ENCODE measurements at places on chromosomes 7 and 10.

GRCh38 chr10:113550365-113550764 lies 2.5 kb upstream of the HABP2 start:
- no peak for DNase-seq

DNA sequence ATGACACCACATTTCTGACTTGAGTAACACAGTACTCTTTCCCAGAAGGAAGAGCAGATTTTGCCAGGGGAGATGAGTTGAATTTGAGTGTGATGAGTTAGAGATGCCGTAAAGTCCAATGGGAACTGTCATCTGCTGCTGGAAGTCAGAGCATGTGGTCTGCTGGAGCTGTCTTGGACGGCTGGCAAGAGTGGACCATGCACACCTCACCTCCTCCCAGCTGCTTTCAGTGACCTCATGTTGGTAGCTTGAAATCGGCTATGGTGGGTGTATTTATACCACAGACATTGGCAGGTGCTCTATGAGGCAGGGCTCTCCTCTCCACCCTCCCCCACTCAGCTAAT lies 82.3 kb downstream of the COL13A1 start:
- no peak for DNase-seq

DNA sequence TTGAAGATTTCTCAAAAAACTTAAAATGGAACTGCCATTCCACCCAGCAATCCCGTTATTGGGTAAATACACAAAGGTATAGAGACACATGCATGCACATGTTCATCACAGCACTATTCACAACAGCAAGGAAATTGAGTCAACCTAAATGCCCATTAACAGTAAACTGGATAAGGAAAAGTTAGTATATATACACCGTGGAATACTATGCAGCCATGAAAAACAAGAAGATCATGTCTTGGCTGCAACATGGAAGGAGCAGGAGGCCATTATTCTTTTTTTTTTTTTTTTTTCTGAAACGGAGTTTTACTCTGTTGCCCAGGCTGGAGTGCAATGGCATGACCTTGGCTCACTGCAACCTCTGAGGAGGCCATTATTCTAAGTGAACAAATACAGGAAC lies 749.0 kb downstream of the MAGI2 start:
- DNase-seq, result no peak

- DNase-seq, result peak; percentile 30
Measured at GRCh38 chr7:148883266-148884048, 634 bp downstream of the EZH2 start.

DNA sequence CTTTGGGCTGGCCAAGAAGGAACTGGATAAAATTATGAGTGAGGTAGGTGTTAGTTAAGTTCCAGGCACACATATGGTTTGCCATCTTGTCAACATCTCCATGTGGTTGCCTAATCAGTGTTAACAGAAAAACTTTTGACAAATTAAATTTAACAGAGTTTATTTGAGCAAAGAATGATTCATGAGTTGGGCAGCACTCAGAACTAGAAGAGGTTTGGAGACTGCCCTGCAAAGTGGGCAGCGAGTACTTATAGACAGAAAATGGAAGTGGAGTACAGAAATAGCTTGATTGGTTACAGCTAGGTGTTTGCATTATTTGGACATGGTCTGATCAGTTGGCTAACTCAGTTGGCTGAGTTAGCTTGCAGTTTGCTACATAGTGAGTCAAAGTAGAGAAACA lies 37.5 kb upstream of the AGK start:
- no peak for DNase-seq

- DNase-seq, result no peak
Measured at GRCh38 chr7:108076156-108076555, 54.0 kb downstream of the LAMB4 start.

GRCh38 chr7:128032605-128033235 lies 1.5 kb upstream of the LRRC4 start:
- DNase-seq, result no peak
